PC-3 (cell line): ENCODE measurements at places on chromosomes 1 and 21. TPM values are rescaled to one million over a fixed set of nuclear protein-coding genes. Genes with fewer than 3 reads are reported as not detected.

DNA sequence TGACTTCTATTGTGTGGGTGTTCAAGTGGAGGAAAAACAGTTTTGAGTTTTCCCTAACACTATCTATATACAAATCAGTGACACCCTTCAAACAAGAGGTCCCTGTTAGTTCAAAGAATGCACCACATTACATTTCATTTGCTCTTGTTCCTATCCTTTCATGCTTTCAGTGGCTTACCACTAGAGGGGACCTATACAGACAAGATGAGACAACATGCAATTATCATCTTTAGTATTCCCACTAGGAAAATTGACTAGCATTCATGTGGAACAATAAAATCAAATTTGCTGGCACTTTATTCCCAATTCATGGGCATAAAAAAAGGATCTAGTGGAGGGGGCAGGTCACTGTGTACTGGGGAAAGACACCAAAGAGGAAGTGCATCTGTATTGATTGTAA is 13.3 kb upstream of the SIPA1L2 start:
- H3K4me3 ChIP-seq, result no peak overlapping the region
- H3K36me3 ChIP-seq, result no peaks in the 10 kb centered on the region
- H3K27ac ChIP-seq, result no peak overlapping the region
- peaks cover 15% of the 10 kb centered on the region for H3K4me1 ChIP-seq
- DNase-seq, result peak; percentile 21

DNA sequence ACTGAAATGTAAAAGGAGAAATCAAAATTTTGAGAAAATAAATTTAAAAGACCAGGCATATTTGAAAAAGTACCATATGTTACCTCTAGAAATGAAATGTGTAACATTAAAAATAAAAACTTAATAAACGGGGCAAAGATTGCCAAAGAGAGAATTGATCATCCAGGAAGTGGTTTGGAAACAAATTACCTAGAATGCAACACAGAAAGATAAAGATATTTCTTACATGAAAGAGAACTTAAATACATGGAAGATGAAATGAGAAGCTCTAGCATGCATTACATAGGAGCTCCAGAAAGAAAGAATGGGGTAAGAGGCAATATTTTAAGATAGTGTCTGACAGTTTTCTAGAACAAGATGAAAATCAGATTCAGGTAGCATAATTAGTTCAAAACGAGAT is 235.9 kb upstream of the IRF2BP2 start:
- H3K36me3 ChIP-seq, result no peaks in the 10 kb centered on the region
- no peak overlapping the region for H3K27ac ChIP-seq
- H3K27me3 ChIP-seq, result no peaks in the 10 kb centered on the region
- H3K4me1 ChIP-seq, result peaks cover 23% of the 10 kb centered on the region

- H3K27ac ChIP-seq, result no peak within 1 kb of the TSS
- H3K27me3 ChIP-seq, result no peaks in the 10 kb centered on the region
- H3K4me1 ChIP-seq, result peaks cover 9% of the 10 kb centered on the region
- peaks cover 24% of the 10 kb centered on the region for H3K36me3 ChIP-seq
- peak; percentile 78 for DNase-seq
- no peak within 1 kb of the TSS for H3K4me3 ChIP-seq
Measured at GRCh38 chr1:150507912-150508864, at the start of gene ECM1. ECM1 (plus strand) TSS chr1:150508109; CDS start chr1:150508210, 101 bp downstream.

- H3K27me3 ChIP-seq, result no peaks in the 10 kb centered on the region
- no peak for DNase-seq
- H3K4me1 ChIP-seq, result peaks cover 19% of the 10 kb centered on the region
Measured at GRCh38 chr1:246583056-246583440, 16.8 kb downstream of the CNST start.

DNA sequence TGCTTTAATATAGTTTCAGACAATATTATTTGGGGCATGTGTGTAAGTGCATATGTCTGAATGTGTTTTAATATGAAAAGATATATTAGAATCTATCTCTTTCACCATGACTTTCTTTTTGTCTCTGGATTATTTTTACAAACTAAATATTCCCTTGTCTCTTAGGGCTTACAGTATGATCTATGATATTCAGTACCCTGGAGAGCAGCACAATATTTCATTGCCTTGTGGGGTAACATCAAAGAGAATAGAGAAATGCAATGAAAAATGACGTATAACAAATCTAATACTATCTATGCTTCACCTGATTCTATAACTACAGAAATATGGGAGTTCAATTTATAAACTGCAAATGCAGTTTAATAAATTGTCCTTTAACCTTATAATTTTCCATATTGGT is 2084.5 kb downstream of the MRPL39 start:
- H3K4me1 ChIP-seq, result no peaks in the 10 kb centered on the region
- no peaks in the 10 kb centered on the region for H3K36me3 ChIP-seq
- no peaks in the 10 kb centered on the region for H3K27me3 ChIP-seq

DNA sequence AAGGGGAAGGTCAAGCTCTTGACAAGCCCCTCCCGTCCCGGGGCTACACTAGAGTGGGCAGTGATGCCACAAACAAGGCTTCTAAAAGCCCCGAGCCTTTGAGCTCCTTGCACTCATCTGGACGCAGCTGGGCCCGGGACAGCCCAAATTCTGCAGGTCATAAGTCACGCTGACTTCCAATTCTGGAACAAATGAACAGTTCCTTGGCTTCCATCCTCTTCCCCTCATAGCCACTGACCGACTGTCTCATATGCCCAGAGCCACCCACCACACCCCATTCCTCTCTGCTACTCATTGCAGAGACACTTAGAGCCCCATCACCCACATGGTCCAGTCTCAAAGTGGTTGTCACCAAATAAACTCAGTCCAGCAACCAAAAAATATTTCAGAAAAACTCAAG is 32.8 kb upstream of the PRELP start:
- DNase-seq, result no peak
- H3K36me3 ChIP-seq, result no peaks in the 10 kb centered on the region
- peaks cover 84% of the 10 kb centered on the region for H3K27me3 ChIP-seq

GRCh38 chr1:192713921-192714320 is 78.0 kb downstream of the RGS13 start:
- H3K36me3 ChIP-seq, result no peaks in the 10 kb centered on the region
- H3K27ac ChIP-seq, result no peak overlapping the region
- no peaks in the 10 kb centered on the region for H3K4me1 ChIP-seq
- no peaks in the 10 kb centered on the region for H3K27me3 ChIP-seq
- no peak for DNase-seq
- H3K4me3 ChIP-seq, result no peak overlapping the region

DNA sequence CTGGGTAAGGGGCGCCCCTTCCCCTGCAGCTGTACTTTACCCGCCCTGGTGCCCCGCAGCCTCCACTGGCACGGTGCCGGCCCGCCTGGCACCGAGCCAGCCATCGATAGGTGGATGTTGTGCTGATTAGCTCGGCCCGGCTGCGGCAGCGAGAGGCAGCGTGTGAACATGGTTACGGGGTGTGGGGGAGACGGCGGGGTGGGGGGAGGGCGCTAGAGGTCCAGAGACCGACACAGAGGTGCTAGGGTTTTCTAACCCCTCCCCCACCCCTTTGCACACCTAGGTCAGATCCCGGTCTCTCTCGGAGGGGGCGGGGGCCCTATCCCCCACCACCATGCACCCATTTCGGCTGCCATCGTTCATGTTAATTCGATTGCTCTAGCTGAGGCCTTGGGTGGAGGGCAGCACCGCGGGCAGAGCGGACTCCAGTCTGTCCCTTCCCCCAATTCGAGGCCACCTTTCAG is 6.7 kb downstream of the EFNA4 start:
- H3K36me3 ChIP-seq, result no peaks in the 10 kb centered on the region
- H3K27me3 ChIP-seq, result no peaks in the 10 kb centered on the region
- DNase-seq, result no peak
- no peak overlapping the region for H3K27ac ChIP-seq
- peaks cover 11% of the 10 kb centered on the region; the same call in 1 of the 2 replicates for H3K4me1 ChIP-seq
- H3K4me3 ChIP-seq, result peak overlapping the region; percentile 56

DNA sequence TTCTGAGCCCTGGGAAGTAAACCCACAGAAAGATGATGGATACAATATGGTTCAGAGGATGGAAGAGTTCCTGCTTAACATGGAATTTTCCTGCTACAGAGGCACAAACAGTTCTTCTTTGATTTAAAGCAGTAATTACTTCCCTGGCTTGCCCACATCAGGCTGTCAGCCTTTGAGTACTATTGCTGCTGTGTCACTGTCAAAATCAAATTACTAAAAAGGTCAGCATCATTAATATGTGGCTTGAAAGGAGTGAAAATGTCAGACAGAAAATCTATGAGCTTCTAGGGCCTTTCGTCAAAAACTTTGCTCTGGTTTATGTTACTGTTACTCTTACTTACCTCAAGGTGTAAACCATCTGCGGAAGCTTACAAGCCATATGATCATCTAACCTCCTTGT is 98.6 kb upstream of the DPT start:
- no peak overlapping the region for H3K27ac ChIP-seq
- no peak for DNase-seq
- H3K36me3 ChIP-seq, result no peaks in the 10 kb centered on the region
- no peaks in the 10 kb centered on the region for H3K27me3 ChIP-seq
- H3K4me3 ChIP-seq, result no peak overlapping the region

DNA sequence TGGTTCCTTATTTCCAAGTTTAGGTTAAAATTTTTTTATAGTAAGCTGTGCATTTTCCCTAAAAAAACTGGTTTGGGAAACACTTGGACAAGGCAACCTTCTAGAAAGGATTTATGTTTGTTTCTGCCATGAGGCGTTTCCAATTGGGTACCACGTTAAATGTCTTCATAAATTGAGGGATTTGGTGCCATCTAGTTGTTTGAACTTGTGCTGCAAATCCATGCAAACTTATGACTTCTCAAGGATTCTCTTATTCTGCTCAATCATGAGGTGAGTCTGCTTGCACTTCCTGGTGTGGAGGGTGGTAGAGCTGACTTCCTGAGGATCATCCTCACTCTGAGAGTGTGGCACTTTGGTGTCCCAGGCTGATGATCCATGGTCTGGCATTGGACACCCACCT is 123.3 kb downstream of the PCNX2 start:
- peak; percentile 89 for DNase-seq
- H3K4me3 ChIP-seq, result no peak overlapping the region
- no peak overlapping the region for H3K27ac ChIP-seq
- peaks cover 9% of the 10 kb centered on the region for H3K36me3 ChIP-seq
- peaks cover 12% of the 10 kb centered on the region; the same call in 1 of the 2 replicates for H3K4me1 ChIP-seq

- no peaks in the 10 kb centered on the region for H3K27me3 ChIP-seq
- peaks cover 58% of the 10 kb centered on the region for H3K4me1 ChIP-seq
- H3K27ac ChIP-seq, result peak overlapping the region; percentile 85
- DNase-seq, result peak; percentile 99
- H3K36me3 ChIP-seq, result no peaks in the 10 kb centered on the region
- no peak overlapping the region for H3K4me3 ChIP-seq
Measured at GRCh38 chr1:85607126-85607920, 26.8 kb downstream of the CCN1 start.

DNA sequence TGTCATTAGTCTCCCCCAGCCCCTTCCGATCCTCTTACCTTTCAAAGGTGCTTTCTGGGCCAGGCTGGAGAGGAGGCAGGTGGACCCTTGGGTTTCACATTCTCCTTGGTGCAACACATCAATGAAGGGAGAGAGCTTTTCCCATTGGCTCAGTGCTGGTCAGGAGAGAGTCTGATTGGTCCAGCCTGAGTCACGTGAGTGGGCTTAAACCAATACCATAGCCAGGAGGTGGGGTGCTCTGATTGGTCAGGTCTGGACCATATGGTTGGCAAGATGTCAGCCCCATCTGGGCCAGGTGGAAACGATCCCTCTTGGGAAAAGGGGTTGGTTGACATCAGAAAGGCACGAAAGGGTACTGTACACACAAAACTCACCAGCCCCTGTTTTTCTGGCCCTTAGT is 44.8 kb upstream of the ABCG1 start:
- DNase-seq, result no peak
- H3K36me3 ChIP-seq, result no peaks in the 10 kb centered on the region
- H3K27ac ChIP-seq, result no peak overlapping the region

DNA sequence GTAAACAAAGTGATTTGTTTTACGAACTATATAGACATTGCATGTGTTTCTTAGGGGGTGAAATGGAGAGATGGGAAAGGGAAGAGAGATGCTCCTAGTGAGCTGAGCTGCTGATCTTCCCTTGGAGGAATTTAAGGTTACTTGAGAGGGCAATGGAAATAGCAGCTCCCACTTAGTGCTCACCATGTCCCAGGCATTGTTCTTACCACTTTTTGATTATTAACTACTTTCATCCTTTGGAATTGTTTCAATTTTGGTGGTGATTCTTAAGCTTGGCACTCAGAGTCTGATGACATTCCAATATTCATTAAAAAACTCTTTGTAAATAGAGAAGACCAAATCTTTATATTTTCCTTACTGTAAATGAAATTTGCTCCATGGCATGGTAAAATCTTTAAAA is 124.9 kb downstream of the ITSN1 start:
- no peak overlapping the region for H3K27ac ChIP-seq
- no peak overlapping the region for H3K4me3 ChIP-seq
- peaks cover 8% of the 10 kb centered on the region for H3K4me1 ChIP-seq

DNA sequence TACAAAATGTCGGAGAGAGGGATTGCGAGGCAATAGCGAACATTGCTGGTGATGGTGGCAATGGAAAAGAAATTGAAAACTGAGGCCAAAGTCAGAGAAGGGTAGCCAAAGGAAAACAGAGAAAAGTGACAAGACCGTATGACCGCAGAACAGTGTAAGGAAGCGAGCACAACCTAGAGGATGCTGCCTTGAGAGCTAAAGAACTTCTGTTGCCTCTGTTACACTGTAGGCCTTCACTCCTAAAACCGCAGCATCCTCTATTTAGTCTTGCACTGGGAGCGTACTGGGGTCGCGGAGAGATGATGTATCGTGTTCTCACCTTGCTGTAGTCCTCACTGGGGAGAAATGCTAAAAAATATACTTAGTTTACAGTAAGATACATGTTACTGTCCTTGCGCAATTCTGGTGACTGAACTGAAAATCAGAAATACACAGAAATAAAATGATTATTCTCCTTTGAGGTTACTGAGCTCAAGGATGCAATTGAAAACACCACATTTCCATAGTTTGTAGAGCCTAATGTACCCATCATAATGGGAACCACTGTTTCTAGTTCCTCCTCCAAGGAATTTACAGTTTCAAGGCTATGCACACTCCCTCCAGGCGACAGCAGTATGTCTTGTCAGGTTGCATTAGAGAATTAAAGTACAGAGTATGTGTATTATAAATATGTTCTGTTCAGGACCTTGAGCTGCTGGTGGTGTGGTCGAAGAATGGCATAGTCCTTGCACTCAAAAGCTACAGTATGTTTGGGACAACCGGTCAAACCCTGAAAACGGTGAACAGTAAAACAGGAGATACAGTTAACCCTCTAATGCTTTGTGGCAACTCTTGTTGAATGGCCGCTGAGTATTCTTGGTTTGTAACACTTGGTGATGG is 1.3 kb downstream of the NEK7 start:
- no peaks in the 10 kb centered on the region for H3K36me3 ChIP-seq
- peak overlapping the region; percentile 81 for H3K4me3 ChIP-seq
- H3K27ac ChIP-seq, result no peak overlapping the region

- H3K4me3 ChIP-seq, result no peak overlapping the region
- 0 out of 2 replicates have a peak, but pooled peaks cover 4% of the 10 kb centered on the region for H3K27me3 ChIP-seq
- H3K36me3 ChIP-seq, result no peaks in the 10 kb centered on the region
- DNase-seq, result no peak
- H3K4me1 ChIP-seq, result peaks cover 18% of the 10 kb centered on the region
Measured at GRCh38 chr1:200886594-200886993, 8.1 kb upstream of the INAVA start.

The DNASE2B gene
- total RNA-seq, result not detected in 2 replicates

The RGS8 gene
- total RNA-seq, result not detected in 2 replicates

The HHAT gene
- 2.4 and 3.4 TPM in 2 replicates for total RNA-seq

The LENEP gene
- total RNA-seq, result not detected in 2 replicates

The MAN1C1 gene
- 0.11 and 0.75 TPM in 2 replicates for total RNA-seq

The OPRD1 gene
- total RNA-seq, result not detected in 2 replicates

The HES2 gene
- 41.0 and 42.9 TPM in 2 replicates for total RNA-seq

The CD1B gene
- total RNA-seq, result not detected in 2 replicates

The MSH4 gene
- 0.17 TPM in 1 of 2 replicates, not detected in the other for total RNA-seq
